ENCODE measurements at places on chromosomes 11 and 22.

DNA sequence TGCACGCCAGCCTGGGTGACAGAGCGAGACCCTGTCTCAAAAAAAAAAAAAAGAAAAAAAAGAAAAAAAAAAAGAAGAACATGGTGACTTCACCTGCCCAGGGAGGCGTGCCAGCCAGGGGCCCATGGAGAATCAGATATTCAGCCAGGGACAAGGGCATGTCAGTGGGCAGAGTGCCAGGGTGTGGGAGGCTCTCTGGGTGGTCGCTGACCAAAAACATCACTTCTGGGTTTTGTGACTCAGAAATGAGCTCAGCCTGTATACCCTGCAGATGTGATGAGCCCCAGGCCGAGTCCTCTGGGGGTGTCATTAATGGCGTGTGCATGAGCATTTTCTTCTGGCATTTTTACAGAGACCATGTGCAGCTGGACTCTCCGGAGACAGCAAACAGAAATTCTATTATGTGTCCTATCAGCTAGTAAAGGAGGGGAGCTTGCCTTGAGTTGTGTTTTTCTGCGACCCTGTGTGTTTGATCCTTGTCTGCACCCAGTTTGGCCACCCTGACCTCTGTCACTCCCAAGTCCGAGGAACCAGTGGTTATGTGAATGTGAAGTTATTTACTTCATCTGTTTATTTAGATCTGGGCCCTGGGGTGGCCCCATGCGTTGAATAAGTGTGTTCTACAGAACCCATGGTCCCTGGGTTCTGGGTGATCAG is 53.6 kb downstream of the BCR start:
- H3K27me3 ChIP-seq: no peaks in the 10 kb centered on the region
- peaks cover 16% of the 10 kb centered on the region for H3K4me1 ChIP-seq

DNA sequence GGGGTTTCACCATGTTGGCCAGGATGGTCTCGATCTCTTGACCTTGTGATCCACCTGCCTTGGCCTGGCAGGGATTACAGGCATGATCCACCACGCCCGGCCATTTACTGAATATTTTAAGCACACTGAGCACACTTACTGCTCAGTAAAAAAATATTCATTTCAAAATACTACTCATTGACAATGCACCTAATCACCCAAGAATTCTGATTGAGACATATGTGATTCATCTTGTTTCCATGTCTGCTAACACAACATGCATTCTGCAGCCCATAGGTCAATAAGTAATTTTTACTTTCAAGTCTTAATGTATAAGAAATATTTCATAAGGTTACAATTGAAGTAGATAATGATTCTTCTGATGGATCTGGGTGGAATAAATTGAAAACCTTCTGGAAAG is 4.2 kb upstream of the OR52J3 start:
- H3K4me3 ChIP-seq: no peak overlapping the region
- no peak overlapping the region for H3K27ac ChIP-seq
- H3K4me1 ChIP-seq: no peaks in the 10 kb centered on the region
- no peaks in the 10 kb centered on the region for H3K36me3 ChIP-seq
- no peak for DNase-seq

GRCh38 chr22:46429325-46429853 is 93.9 kb downstream of the TRMU start:
- H3K36me3 ChIP-seq: no peaks in the 10 kb centered on the region
- H3K4me3 ChIP-seq: no peak overlapping the region
- DNase-seq: no peak
- H3K27me3 ChIP-seq: no peaks in the 10 kb centered on the region

GRCh38 chr11:36073411-36074203 is 129.7 kb downstream of the LDLRAD3 start:
- peaks cover 3% of the 10 kb centered on the region for H3K36me3 ChIP-seq
- no peak for DNase-seq
- peaks cover 51% of the 10 kb centered on the region for H3K4me1 ChIP-seq
- peak overlapping the region; percentile 49 for H3K27ac ChIP-seq
- no peaks in the 10 kb centered on the region for H3K27me3 ChIP-seq

DNA sequence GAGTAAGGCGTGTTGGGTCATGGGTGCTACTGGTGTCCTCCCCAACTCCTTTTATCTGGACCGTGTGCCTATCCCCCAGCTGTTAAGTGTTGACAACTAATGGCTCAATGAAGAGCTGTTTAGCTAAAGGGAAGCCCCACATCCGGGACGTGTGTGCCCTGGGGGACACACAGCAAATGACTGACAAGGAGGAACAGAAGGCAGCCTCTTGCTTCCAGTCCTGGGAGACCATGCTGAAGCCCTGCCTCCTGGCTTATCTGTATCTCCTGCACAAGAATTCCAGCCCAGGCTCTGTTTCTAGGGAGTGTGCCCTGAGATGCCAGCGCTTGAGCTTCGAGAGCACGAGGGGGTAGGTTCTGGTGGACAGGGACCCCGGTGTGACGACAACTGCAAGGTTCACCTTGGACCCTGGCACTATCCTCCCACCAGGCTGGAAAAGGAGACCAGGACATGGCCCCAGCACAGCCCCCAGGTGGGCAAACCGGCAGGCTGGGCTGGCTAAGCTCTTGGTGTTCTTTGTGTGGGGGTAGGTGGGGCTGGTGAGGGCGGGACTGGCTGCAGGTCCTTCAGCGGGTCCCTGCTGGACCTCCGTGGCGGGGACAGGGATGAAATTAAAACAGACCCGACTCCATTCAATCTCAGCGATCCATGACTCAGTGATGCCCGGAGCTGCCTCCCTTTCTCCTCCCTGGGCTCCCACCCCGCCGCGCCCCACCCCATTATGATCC is 21.0 kb downstream of the ASCL2 start:
- no peak overlapping the region for H3K4me3 ChIP-seq
- no peaks in the 10 kb centered on the region for H3K36me3 ChIP-seq
- peaks cover under 1% of the 10 kb centered on the region for H3K27me3 ChIP-seq
- no peak for DNase-seq
- no peak overlapping the region for H3K27ac ChIP-seq
- H3K4me1 ChIP-seq: peaks cover 10% of the 10 kb centered on the region

- peak overlapping the region; percentile 80 for H3K4me3 ChIP-seq
- no peaks in the 10 kb centered on the region for H3K36me3 ChIP-seq
- no peaks in the 10 kb centered on the region for H3K27me3 ChIP-seq
- peak; percentile 69 for DNase-seq
- H3K27ac ChIP-seq: peak overlapping the region; percentile 95
Measured at GRCh38 chr11:75583718-75584658, 21.9 kb downstream of the SERPINH1 start.

GRCh38 chr11:11363674-11364073 is 10.6 kb upstream of the CSNK2A3 start:
- no peak overlapping the region for H3K4me3 ChIP-seq
- H3K36me3 ChIP-seq: no peaks in the 10 kb centered on the region
- H3K4me1 ChIP-seq: no peaks in the 10 kb centered on the region
- no peaks in the 10 kb centered on the region for H3K27me3 ChIP-seq
- no peak overlapping the region for H3K27ac ChIP-seq

GRCh38 chr11:119087747-119088241 is 3.1 kb downstream of the HMBS start:
- peaks cover 41% of the 10 kb centered on the region for H3K36me3 ChIP-seq
- H3K27ac ChIP-seq: no peak overlapping the region
- no peaks in the 10 kb centered on the region for H3K27me3 ChIP-seq
- no peak for DNase-seq
- H3K4me3 ChIP-seq: no peak overlapping the region
- peaks cover 16% of the 10 kb centered on the region for H3K4me1 ChIP-seq

GRCh38 chr11:848380-848931 is 5.8 kb downstream of the TSPAN4 start:
- H3K27ac ChIP-seq: no peak overlapping the region
- H3K4me1 ChIP-seq: peaks cover 32% of the 10 kb centered on the region
- H3K36me3 ChIP-seq: no peaks in the 10 kb centered on the region
- DNase-seq: no peak
- H3K4me3 ChIP-seq: no peak overlapping the region

DNA sequence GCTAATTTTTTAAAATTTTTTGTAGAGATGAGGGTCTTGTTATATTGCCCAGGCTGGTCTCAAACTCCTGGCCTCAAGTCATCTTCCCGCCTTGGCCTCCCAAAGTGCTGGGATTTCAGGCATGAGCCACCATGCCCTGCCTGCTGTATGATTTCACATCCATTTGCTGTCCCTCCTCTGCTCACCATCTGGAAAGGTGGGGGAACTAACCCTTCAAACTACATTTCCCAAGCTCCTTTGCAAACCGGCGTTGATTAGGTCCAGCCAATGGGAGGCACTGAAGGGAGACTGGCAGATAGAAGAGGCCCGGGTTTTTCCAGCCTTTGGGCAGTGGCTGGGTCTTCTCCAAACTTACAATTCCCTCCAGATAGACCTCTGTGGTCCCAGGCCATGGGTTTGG is 19.3 kb downstream of the RFPL1 start:
- H3K27ac ChIP-seq: no peak overlapping the region
- no peaks in the 10 kb centered on the region for H3K27me3 ChIP-seq
- H3K4me3 ChIP-seq: no peak overlapping the region
- H3K4me1 ChIP-seq: peaks cover 16% of the 10 kb centered on the region
- DNase-seq: peak; percentile 62

DNA sequence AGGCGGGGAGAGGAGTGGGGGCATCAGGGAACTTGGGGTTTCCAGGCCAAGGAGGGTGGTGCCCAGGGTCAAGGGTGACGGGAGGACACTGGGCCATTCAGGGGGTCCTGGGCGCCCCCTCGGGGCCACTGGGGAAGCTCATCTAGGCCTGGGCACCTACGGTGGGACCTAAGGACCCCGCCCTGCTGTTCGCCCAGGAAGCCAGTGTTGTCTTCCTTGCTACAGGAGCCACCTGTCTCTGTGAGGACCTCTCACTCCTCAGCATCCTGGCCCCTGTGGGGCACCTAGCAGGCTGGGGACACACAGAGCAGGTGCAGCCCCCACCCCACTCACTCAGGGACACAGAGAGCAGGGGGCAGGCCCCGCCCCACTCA is 191.6 kb downstream of the IGLL1 start:
- no peaks in the 10 kb centered on the region for H3K36me3 ChIP-seq
- peaks cover 3% of the 10 kb centered on the region for H3K4me1 ChIP-seq
- no peak overlapping the region for H3K4me3 ChIP-seq
- H3K27me3 ChIP-seq: peaks cover 12% of the 10 kb centered on the region
- no peak for DNase-seq

GRCh38 chr22:43574738-43575137 is 162.9 kb downstream of the MPPED1 start:
- no peaks in the 10 kb centered on the region for H3K36me3 ChIP-seq
- no peak overlapping the region for H3K4me3 ChIP-seq
- peaks cover 10% of the 10 kb centered on the region for H3K4me1 ChIP-seq

DNA sequence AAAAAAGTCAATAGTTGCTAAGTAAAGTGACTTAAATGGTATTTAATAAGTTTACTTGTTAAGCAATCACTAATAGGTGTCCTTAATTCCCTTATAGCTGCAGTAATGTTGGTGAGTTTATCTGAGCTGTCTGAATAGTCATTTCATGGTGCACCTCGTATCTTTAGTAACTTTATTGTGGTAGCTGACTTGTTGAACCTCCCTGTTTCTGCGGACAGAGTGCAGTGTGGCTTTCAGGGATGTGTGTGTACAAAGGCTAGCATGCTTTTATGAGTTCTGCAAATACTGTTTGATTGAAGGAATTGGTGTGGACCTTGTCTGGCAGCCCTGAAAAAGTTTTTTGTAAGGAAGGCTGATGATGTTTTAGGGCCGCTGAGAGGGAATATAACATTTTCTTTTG is 2.6 kb downstream of the ZNRF3 start:
- H3K36me3 ChIP-seq: peaks cover 7% of the 10 kb centered on the region
- H3K27me3 ChIP-seq: no peaks in the 10 kb centered on the region
- H3K27ac ChIP-seq: no peak overlapping the region
- no peak for DNase-seq
- peaks cover 10% of the 10 kb centered on the region for H3K4me1 ChIP-seq

GRCh38 chr11:71946144-71946571 is 17.3 kb downstream of the RNF121 start:
- no peaks in the 10 kb centered on the region for H3K4me1 ChIP-seq
- DNase-seq: no peak
- no peak overlapping the region for H3K27ac ChIP-seq
- H3K36me3 ChIP-seq: no peaks in the 10 kb centered on the region
- H3K27me3 ChIP-seq: no peaks in the 10 kb centered on the region

- H3K27me3 ChIP-seq: no peaks in the 10 kb centered on the region
- H3K36me3 ChIP-seq: peaks cover 8% of the 10 kb centered on the region
- no peak for DNase-seq
- no peaks in the 10 kb centered on the region for H3K4me1 ChIP-seq
- H3K27ac ChIP-seq: no peak overlapping the region
Measured at GRCh38 chr11:64796757-64797541, 6.1 kb downstream of the MAP4K2 start.

DNA sequence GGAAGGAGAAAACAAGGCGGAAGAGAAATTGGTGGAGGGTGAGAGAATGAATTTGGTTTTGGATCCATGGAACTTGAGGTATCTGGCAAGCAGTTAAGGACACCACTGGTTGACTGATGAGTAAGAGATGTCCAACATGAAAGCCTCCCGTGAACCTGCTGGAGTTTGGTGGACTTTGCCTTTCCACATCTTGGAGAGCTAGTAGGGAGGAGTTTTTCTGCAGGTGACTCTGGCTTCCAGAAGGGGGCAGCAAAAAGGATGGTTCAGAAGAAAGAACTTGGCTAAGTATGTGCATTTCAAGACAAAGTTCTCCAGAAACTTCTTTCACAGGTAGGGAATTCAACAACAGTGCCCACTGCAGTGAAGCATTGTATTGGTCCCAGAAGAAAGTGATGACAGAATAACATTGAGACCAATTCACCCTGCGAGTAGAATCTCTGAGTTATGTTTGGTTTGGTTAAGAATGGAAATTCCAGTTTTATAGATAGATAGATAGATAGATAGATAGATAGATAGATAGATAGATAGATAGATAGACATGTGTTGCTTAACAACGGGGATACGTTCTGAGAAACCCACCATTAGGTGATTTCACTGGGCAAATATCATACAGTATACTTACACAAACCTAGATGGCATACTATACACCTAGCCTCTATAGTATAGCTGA is 28.5 kb downstream of the DCDC1 start:
- no peak overlapping the region for H3K4me3 ChIP-seq
- H3K4me1 ChIP-seq: no peaks in the 10 kb centered on the region
- no peak overlapping the region for H3K27ac ChIP-seq
- H3K36me3 ChIP-seq: no peaks in the 10 kb centered on the region
- no peak for DNase-seq

DNA sequence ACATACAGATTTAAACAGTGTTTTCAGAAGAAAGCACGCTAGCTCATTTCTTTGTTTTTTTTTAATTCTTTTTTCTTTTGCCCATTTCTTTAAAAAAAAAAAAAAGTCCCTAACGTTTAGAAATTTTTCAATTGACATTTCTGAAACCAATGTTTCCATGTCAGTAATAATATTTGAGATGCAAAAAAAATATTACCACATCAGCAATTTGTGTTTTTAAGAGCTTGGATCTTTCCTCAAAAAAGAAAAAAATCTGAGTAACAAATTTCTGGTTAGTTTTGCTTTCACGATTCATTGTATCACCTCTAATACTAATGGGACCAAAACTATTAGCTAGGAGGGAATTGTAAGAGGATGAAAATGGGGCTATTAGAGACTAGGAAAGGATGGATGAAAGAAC is 39.9 kb upstream of the ASPHD2 start:
- no peak overlapping the region for H3K27ac ChIP-seq
- no peaks in the 10 kb centered on the region for H3K27me3 ChIP-seq
- no peak overlapping the region for H3K4me3 ChIP-seq
- H3K36me3 ChIP-seq: no peaks in the 10 kb centered on the region
- peaks cover 7% of the 10 kb centered on the region for H3K4me1 ChIP-seq
